ENCODE measurements at places on chromosomes 16 and 17.
A peak's percentile ranks its signal among the peaks of the same experiment; 100 is the strongest.

GRCh38 chr17:17740615-17741348 lies 59.5 kb downstream of the RAI1 start:
- H3K4me3 ChIP-seq = no peak overlapping the region
- no peak overlapping the region for H3K27ac ChIP-seq
- no peaks in the 10 kb centered on the region for H3K27me3 ChIP-seq
- no peaks in the 10 kb centered on the region for H3K36me3 ChIP-seq

- H3K27ac ChIP-seq = no peak overlapping the region
- H3K4me1 ChIP-seq = peaks cover 25% of the 10 kb centered on the region
- no peak for DNase-seq
- no peak overlapping the region for H3K4me3 ChIP-seq
- no peaks in the 10 kb centered on the region for H3K36me3 ChIP-seq
Measured at GRCh38 chr16:13896543-13897182, 23.3 kb upstream of the ERCC4 start.

DNA sequence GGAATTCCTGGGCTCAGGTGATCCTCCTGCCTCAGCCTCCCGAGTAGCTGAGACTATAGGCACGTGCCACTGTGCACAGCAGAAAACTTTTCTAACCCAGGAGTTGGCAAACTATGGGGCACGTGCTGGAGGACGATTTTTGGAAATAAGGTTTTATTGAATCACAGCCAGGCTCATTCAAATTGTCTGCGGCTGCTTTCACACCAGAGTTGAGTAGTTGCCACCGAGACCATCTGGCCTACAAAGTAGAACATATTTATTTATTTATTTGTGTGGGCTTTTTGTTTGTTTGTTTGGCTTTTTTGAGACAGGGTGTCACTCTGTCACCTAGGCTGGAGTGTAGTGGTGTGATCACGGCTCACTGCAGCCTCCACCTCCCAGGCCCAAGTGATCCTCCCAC lies 7.4 kb upstream of the PGS1 start:
- peaks cover 21% of the 10 kb centered on the region for H3K4me1 ChIP-seq
- no peaks in the 10 kb centered on the region for H3K27me3 ChIP-seq
- DNase-seq = no peak
- no peak overlapping the region for H3K4me3 ChIP-seq
- H3K27ac ChIP-seq = no peak overlapping the region
- no peaks in the 10 kb centered on the region for H3K36me3 ChIP-seq

DNA sequence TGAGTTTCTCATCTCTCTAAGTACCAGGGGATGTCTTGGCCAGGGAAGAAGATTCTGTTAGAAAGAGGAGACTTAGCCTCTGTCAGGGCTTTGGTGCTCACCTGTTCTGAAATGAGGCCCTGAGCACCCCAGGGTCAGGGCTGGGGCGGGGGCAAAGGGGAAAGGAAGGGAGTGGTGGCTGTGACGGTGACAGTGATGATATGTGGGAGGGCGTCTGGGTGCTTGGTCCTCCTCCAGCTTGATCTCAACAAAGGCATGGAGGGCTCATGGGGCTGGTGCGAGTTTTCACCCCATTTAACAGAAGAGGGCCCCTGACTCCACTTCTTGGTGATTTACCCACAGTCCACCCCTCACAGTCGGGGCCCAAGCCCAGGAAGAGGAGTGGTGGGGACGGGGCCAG lies 15.1 kb downstream of the SOX8 start:
- H3K27ac ChIP-seq = no peak overlapping the region
- no peaks in the 10 kb centered on the region for H3K27me3 ChIP-seq
- DNase-seq = no peak
- no peaks in the 10 kb centered on the region for H3K36me3 ChIP-seq
- H3K4me1 ChIP-seq = no peaks in the 10 kb centered on the region
- no peak overlapping the region for H3K4me3 ChIP-seq

DNA sequence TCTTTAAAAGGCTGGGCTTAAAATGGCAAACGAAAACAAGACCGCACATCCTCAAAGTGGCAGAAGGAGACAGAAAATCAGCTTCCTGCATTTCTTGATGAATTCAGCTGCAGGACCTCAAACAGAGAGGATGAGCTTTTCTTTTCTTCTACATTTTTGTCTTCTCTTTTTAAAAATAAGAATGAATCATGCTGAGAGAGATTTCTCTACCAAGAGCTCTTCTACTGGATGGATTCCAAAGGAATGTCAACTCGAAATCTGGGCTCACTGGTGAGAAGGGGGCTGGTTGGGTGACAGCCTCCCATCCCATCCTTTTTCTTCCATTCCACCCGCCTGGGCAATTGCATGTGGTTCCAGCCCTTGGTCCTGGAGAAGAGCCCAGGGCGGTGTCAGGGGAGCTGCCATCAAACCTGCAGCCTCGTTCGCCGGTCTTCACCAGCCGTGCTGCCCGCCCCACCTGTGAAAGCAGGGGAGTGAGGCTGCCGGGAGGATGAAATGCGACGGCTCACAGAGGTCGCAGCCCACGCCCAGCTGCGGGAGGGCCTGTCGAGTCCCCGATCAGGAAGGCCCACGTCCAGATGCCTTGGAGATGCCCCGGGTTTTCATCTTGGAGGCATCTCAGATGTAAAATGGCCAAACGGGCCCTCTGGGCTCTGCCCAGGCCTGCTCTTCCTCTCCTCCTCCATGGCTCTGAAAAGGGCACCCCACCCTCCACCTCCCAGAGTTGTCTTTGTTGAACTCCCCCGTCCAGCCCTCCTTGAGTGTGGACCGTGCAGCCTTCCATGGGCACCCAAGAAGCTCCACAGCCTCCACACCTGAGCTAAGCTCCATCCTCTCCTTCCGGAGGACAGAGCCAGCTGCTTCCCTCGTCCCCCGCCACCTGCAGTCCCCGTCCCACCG lies 121.9 kb downstream of the FOXL1 start:
- no peak for DNase-seq
- H3K4me1 ChIP-seq = no peaks in the 10 kb centered on the region
- H3K4me3 ChIP-seq = no peak overlapping the region
- no peaks in the 10 kb centered on the region for H3K27me3 ChIP-seq
- no peak overlapping the region for H3K27ac ChIP-seq

DNA sequence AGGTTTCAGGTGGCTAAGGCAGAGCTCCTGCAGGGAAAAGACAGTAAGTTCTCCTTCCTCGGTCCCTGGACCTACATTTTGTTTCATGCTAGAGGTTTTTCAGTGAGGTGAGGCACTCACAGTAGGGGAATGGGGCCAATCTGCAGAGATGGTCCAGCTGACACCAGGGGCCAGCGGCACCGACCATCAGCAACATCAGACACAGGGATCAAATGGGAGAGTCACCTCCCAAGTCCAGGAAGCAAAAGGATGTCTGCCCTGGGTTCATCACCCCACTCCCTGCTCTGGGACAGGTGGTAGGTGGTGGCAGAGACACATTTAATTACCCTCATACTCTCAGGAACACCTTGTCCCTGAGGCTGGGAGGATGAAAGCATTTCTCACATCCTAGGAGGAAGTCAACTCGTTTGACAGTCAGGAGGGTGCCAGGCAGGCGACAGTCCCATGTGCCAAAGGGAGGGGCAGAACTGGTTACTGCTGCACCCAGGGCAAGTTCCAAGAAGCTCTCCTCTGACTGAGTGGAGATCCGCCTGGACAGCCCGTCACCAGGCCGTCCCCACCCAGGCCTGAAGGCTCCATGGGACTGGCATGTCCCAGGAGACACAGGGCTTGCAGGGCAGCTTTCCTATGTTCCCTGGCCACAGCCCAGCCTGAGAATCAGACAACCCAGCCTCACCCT lies 19.2 kb downstream of the ATP6V0D1 start:
- H3K27ac ChIP-seq = no peak overlapping the region
- peaks cover 34% of the 10 kb centered on the region for H3K4me1 ChIP-seq
- H3K36me3 ChIP-seq = no peaks in the 10 kb centered on the region
- H3K4me3 ChIP-seq = no peak overlapping the region
- no peak for DNase-seq
- H3K27me3 ChIP-seq = no peaks in the 10 kb centered on the region

DNA sequence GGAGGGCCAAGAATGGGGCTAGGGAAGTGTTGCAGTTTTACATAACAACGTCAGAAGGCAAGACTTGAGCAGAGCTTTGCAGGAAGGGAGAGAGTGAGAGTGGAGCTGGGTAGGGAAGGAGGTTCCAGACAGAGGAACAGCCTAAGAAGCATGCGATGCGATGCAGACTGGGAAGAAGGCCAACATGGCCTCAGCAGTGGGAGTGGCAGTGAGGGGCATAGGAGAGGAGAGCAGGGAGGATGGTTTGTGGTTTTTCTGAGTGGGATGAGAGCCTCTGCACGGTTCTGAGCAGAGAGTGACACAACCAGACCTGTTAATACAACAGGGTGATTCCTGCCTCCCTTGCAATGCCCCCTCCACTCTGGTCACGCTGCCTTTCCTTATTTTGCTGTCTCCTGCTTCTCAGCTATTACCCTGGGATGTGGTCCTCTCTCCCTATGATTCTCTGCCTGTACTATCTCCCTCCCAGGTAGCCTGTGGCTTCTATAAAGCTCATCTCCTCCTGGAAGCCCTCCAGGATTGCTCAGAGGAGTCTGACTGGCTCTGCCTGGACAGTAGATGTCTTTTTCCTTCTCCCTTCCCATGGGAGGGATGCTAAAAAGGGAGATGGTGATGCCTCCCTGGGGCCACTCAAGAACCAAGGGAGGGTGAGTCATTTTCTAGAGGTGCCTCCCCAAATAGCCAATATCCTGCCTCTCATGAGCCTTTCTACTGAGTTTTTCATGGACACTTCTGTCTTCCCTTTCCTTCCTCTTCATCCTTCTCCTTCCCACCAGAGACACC lies 38.7 kb upstream of the NGFR start:
- no peak overlapping the region for H3K27ac ChIP-seq
- H3K4me1 ChIP-seq = no peaks in the 10 kb centered on the region
- no peaks in the 10 kb centered on the region for H3K27me3 ChIP-seq
- H3K36me3 ChIP-seq = no peaks in the 10 kb centered on the region

DNA sequence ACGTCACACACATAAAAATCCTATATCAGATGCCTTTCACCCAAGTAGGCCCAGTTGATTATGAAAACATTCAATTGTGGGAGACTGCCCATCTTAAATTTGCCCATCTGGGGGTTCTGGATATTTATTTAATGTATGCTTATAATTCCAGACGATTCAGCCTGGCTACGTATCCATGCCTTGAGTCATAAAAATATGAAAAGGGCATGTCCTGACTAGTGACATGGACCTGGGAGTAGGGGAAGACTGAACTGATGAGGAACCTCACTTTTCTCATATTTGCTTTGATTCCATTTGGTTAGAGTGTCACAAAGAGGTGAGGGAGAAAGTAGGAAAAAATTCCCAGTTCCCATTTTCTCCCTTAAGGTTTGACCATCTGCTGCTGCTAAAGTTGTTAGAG lies 122.5 kb upstream of the GNAO1 start:
- no peak for DNase-seq
- H3K4me1 ChIP-seq = no peaks in the 10 kb centered on the region
- H3K27me3 ChIP-seq = no peaks in the 10 kb centered on the region
- H3K36me3 ChIP-seq = no peaks in the 10 kb centered on the region
- no peak overlapping the region for H3K27ac ChIP-seq

DNA sequence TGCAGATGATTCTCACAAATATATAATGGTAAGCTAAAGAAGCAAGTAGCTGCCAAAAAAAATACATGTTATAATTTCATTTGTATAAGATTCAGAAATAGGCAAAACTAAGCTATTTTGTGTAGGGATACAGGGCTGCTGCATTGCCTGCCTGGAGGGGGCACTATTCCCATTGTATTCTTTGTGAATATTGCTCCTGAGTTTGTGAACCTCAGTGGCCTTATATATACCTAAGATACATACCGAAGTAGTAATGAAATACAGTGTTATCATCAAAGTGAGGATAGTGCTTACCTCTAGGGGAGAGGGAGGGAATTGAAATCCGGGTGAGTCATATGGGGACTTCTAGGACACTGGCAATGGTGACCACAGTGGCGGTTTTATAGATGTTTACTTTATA lies 53.5 kb downstream of the C17orf58 start:
- H3K4me3 ChIP-seq = no peak overlapping the region
- no peak overlapping the region for H3K27ac ChIP-seq
- no peaks in the 10 kb centered on the region for H3K27me3 ChIP-seq

GRCh38 chr17:70086516-70086915 lies 11.5 kb downstream of the KCNJ16 start:
- no peaks in the 10 kb centered on the region for H3K36me3 ChIP-seq
- no peak for DNase-seq
- H3K27ac ChIP-seq = no peak overlapping the region
- H3K27me3 ChIP-seq = no peaks in the 10 kb centered on the region
- peaks cover under 1% of the 10 kb centered on the region for H3K4me1 ChIP-seq

DNA sequence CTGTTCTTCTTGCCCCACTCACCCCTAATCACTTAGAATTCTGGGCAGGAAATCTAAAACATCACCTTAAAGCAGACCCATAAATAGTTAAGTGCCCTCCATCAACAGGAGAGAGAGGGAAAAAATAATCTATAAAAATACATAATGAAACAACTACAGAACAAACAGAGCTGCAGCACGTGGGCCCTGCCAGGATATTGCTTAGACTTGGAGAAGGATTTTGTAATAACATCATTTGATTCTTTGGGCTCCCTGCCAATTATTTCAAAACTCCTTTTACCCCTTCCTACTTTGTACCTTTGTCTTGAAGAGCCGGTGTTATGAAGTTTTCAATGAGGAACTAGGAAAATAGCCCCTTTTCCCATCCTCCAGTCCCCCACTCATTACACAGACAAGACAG lies 130.6 kb upstream of the TOX3 start:
- no peaks in the 10 kb centered on the region for H3K27me3 ChIP-seq
- no peak overlapping the region for H3K27ac ChIP-seq
- H3K36me3 ChIP-seq = no peaks in the 10 kb centered on the region
- no peak for DNase-seq

GRCh38 chr17:66467766-66468165 lies 165.4 kb downstream of the PRKCA start:
- H3K27me3 ChIP-seq = no peaks in the 10 kb centered on the region
- H3K27ac ChIP-seq = peak overlapping the region; percentile 66
- no peak for DNase-seq
- peaks cover 26% of the 10 kb centered on the region for H3K4me1 ChIP-seq
- H3K36me3 ChIP-seq = no peaks in the 10 kb centered on the region

- peak overlapping the region; percentile 58 for H3K27ac ChIP-seq
- no peak overlapping the region for H3K4me3 ChIP-seq
- no peaks in the 10 kb centered on the region for H3K36me3 ChIP-seq
Measured at GRCh38 chr16:70432356-70432722, 6.6 kb downstream of the ST3GAL2 start.

DNA sequence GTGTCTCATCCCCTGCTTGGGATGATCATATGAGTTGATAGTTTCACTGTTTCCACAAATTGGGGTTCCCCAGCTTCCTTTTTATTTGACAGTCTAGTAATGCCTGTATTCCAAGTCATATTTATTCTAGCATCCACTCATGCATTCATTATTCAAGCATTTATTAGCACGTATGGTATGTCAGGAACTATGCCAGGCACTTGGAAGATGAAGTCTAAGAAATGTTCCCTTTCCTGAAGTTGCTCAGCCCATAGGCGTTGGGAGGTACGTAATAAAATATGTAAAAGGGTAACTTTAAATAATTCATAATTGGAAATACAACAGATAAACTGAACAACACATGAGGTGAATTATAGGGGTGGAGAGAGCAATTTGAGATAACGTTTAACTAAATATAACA lies 338.0 kb upstream of the MAF start:
- no peaks in the 10 kb centered on the region for H3K36me3 ChIP-seq
- no peaks in the 10 kb centered on the region for H3K4me1 ChIP-seq
- H3K27ac ChIP-seq = no peak overlapping the region
- H3K27me3 ChIP-seq = no peaks in the 10 kb centered on the region

GRCh38 chr16:86448306-86448890 lies 61.9 kb upstream of the FOXF1 start:
- no peak overlapping the region for H3K27ac ChIP-seq
- no peak overlapping the region for H3K4me3 ChIP-seq
- H3K36me3 ChIP-seq = no peaks in the 10 kb centered on the region
- no peaks in the 10 kb centered on the region for H3K4me1 ChIP-seq
- no peaks in the 10 kb centered on the region for H3K27me3 ChIP-seq
